ENCODE measurements at places on chromosomes 2 and 18.

DNA sequence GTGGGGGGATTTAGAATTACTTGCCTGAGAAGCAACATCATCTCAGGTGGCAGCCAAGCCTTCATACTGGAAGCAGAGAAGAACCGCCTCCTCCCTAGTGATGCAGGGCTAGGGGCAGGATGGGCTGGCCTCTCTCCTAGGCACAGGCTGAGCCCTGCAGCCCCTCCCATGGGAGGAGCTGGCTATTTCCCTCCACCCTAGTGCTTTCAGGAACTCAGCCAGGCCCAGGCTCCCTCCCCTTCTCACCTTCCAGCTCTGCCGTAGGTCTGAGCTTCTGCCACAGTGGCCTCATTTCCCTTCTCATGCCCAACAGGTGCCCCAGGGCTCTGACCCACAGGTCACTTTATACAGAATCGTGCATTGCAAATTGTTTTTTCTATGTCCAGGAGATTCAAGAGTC lies 31.0 kb downstream of the CENPA start:
- DNase-seq, result peak; percentile 74

DNA sequence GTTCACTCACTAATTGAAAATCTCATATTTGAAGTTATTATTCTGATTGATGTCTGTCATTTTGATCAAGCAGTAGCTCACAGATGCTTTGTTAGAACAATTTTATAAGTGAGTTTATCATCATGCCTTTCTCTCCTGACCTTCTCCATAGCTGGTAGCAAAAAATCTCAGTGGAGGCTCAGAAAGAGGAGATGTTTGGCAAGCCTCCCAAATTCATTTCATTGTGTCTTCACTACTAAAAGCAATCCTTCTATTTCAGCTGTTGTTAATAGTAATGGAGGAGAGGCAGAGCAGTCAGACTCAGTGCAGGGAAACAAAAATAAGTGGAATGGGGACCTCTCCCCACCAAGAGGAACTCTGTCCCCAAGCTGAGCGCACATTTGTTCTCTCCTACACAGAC lies 2127.8 kb upstream of the CELF4 start:
- DNase-seq, result no peak

GRCh38 chr2:41719756-41720155 lies 328.1 kb upstream of the PKDCC start:
- no peak for DNase-seq

GRCh38 chr2:233053928-233054784 lies 6.0 kb upstream of the INPP5D start:
- peak; percentile 85 for DNase-seq

GRCh38 chr2:25537526-25537925 lies 135.9 kb downstream of the DTNB start:
- no peak for DNase-seq

GRCh38 chr2:120686511-120687168 lies 49.0 kb upstream of the GLI2 start:
- DNase-seq, result no peak

GRCh38 chr18:74951165-74951760 lies 257.7 kb downstream of the PTGR3 start:
- no peak for DNase-seq

DNA sequence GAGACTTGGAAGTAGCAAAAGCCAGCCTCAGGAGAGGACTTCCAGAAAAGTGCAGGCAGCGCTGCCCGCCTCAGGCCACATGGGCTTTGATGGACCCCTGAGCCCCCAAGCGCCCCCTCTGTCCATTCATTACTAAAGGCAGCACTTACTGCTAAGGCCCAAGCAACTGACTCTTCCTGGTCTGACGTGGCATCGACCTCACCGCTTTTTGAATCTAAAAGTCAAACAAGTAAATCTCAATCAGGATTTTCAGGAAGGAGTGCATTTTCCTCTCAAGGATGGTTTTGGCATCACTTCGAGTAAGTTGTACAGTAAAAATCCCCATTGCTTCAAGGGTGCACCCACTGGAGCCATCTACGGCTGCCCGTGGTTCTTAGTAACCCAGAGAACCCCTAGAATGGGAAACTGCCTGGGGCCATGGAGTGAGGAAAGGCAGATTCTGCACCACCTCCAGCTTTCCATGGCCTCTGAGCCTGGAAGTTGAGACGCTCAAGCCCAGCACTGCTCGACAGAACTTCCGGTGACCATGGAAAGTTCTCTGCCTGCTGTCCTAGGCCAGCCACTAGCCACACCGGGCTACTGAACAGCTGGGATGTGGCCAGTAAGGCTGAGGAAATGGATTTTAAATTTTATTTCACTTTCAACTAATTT lies 7.0 kb downstream of the HJURP start:
- no peak for DNase-seq

GRCh38 chr2:127407661-127408003 lies 10.6 kb upstream of the PROC start:
- DNase-seq, result no peak

DNA sequence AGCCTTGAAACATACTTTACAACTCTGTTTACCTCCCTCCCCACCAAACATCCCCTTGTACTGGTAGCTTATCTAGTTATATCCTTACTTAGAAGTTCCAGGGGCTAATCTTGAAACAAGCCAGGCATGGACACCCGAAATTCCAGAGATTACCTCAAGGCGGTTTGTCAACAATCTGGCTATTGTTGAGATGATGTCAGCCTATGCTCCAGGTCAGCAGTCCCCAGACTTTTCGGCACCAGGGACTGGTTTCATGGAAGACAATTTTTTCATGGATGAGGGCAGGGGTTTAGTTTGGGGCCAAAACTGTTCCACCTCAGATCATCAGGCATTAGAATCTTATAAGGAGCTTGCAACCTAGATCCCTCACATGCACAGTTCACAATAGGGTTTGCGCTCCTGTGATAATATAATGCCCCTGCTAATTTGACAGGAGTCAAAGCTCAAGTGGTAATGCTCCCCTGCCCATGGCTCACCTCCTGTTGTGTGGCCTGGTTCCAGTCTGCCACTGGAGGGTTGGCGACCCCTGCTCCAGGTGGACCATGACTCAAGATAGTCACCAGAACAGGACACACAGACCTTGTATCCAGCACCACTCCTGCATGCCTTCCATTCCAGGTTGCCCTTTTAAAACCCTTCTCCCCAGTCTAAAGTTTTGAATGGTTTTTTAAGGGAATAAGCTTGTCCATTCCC lies 171.2 kb downstream of the SPAG16 start:
- peak; percentile 84 for DNase-seq

DNA sequence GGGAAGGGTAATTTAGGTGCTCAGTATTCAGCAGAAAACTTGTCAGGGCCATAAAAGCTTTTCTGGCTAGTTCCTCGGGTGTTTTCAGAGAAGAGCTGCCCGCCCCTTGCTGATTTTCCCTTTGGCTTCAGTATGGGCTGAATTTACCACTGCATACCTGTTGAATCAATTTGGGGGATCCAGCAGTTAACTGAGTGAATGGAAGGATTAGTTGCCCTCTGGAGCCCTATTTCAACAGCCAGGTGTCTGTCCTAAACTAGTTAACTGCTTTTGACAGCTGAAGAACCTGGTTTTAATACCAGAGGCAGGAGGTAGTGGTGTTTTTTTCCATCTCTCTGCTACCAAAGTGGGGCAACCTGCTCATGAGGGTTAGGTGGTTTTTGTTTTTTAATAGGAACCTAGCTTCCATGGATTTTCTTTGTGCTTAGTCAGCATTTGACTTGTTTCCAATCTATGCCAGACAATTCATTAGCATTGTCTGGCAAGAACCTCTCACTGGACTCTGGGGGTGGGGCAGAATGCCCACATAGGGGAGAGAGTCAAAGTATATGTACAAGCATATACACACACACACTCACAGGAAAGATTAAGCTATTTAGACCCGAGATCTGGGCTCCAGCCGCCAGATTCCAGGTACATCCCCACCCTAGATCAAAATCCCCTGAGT lies 166.5 kb upstream of the SIX3 start:
- no peak for DNase-seq

GRCh38 chr2:11071211-11071610 lies 84.1 kb upstream of the SLC66A3 start:
- peak; percentile 44 for DNase-seq

- peak; percentile 71 for DNase-seq
These were observed at the start of gene DUSP2 for GRCh38 chr2:96145036-96145847. Gene DUSP2, minus strand, starts transcription at chr2:96145440. Its CDS starts 86 bp downstream, at chr2:96145354.

DNA sequence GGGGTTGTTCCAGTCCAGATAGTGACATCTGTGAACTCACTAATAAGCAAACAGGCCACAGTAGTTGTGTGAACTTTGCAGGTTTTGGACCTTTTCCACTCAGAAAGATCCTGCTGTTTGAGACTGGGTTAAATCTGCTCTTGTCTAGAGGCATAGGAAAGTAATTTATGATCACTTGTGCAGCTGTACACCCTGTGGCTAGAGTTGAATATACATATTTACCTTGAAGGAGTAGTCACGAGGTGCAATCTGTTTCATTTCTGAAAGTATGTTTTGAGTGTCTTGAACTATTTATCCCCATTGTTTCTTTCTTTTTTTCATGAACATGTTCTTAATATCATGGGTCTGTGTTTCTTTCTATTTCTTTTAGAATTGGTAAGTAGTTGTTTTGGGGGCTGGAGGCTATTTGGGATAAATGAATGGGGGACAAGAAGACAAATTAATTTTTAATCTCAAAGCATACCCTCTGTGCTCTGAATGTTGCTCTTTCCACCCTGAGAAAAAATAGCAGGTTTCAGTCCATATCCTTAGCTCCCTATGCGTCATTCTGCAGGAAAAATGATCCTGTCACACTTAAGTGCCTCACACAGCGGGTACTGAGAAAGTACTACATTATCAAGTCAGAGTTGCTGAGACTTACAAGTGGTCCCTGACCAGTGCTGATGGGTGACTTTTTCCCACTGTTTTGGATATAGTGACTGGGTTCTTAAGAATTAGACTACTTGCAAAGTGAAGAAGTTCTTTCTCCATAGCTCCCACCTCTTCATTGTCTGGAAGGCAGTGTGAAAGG lies 28.2 kb downstream of the DCC start:
- no peak for DNase-seq

DNA sequence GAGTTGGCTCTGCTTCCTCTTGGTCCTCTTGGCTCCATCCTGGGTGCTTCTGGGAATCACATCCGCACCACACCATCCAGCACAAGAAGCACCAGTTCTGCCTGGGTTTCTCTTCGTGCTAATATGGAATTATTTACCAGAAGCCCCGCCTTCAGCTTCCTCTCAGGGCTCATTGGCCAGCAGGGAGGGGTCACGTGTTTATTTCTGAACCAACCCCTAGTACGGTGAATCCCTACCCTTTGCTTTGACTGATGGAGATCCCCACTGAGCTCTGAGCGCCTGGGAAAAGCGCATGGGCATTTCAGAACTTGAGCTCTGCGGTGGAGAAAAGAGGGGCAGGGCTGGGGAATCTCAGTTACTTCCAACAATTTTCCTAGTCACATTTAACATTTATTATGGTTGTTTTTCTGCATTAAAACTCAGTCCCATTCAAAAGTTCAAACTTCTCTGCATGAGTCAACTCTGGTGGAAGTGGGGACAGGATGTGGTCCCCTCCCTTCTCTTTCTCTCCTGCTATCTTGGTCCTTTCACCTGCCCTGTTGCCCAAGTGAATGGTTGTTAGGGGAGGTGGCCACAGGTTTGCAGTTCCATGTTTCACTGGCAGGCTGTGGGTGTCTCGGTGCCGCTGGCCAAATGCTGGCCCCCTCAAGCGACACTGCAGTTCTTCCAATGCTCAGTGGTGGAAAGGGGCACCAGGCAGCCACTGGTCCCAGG lies 76.4 kb upstream of the TTC39C start:
- DNase-seq, result no peak

DNA sequence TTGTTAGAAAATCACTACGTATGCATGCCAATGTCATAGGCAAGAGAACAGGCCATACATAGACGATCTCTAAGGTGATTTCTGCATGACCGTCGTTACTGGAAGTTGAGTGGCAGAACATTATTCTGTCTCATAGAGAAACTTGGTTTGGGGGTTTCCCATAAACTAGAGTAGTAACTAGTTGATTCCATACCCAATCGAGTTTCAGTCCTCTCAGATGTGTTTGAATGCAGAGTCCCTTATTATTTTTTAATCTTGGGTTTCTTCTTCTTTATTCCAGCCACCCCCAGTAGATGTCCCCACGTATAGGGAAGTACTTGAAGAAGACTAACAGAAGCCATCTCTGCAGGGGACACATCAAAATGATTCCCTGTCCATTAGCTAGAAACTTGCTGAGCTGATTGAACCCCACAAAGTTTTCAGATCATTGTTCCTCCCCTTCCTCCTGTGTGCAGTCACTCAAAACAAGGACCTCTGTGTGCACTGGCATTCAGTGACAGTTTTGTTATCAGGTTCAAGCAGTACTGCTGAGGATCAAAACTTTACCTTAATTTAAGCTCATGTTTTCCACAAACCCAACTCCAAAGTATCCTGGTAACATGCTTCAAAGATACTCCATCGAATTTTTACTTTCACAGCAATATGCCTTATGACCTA lies 68.4 kb upstream of the CDCA7 start:
- DNase-seq, result no peak

- DNase-seq, result no peak
These were observed 100.8 kb downstream of the RTN4 start for GRCh38 chr2:54949431-54949830.

- DNase-seq, result no peak
These were observed 57.3 kb downstream of the NEDD4L start for GRCh38 chr18:58101291-58101794.

- DNase-seq, result peak; percentile 20
These were observed 18.2 kb downstream of the FBLN7 start for GRCh38 chr2:112156152-112156986.

DNA sequence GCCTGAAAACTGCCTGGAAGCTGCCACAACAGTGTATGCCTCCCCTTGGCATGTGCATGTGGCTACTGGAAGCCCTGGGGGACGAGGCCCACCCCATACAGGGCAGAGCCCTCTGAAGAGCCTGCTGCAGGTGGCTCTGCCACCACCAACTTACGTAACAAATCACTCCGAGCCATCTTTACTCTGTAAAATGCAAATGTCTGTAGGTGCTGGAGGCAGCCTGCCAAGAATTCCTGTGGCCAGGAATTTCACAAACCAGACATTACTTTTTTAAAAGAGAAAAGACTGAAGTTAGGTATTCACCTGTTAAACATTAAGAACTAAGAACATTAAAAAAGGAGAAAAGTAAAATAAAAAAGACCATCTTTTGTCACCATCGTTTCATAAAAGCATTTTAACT lies 106.3 kb downstream of the GPR39 start:
- DNase-seq, result no peak

- no peak for DNase-seq
These were observed 102.9 kb downstream of the CLIP4 start for GRCh38 chr2:29218071-29218470.

GRCh38 chr2:101293544-101293943 lies 15.0 kb downstream of the RNF149 start:
- DNase-seq, result no peak

- DNase-seq, result no peak
These were observed 154.3 kb upstream of the LTBP1 start for GRCh38 chr2:32792416-32792815.

GRCh38 chr2:236776695-236777251 lies 207.1 kb downstream of the ACKR3 start:
- DNase-seq, result no peak

GRCh38 chr2:182587831-182588230 lies 128.2 kb upstream of the DNAJC10 start:
- DNase-seq, result no peak

All from ELF-1 (cell line).